NCI-H748 treated with DMSO at 0.1 percent for 48 hours (cell line): ENCODE measurements at places on chromosomes 16 and 17.

GRCh38 chr16:2591476-2592240 is 53.8 kb downstream of the PDPK1 start:
- no peak for DNase-seq

DNA sequence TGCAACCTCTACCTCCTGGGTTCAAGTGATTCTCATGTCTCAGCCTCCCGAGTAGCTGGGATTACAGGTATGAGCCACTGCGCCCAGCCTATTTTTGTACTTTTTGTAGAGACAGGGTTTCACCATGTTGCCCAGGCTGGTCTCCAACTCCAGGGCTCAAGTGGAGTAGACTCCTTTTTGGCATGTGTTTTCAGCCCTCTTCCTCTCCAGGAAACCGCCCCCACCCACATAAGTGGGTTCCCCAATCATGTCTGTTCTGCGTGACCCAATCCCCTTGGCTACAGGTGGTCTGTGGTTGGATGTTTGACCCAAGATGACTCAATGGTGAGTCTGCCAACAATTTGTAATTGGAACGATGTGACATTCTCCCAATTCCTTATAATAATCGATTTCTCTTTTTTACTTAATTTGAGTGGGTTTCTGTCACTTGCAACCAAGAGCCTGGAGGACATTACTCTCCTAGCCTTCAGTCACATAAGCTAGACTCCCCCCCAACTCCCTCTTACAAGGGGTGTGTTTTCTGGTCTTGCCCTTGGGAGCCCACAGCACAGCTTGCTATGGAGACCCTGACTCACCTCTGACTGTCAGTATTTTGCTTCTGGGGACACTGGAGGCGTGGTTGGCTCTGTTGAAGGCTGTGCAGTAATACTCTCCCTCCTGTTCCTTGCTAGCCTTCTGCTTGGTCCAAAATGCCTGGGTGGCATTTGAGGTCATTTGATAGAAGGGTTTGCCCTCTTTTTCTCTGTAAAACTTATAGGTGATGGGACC is 34.9 kb downstream of the PECAM1 start:
- no peak for DNase-seq

- DNase-seq, result no peak
Measured at GRCh38 chr16:29303520-29303919, 103.0 kb downstream of the NPIPB11 start.

- DNase-seq, result no peak
Measured at GRCh38 chr17:58136669-58137279, 11.4 kb upstream of the OR4D1 start.
